ENCODE measurements at places on chromosomes 3 and 15. TPM values are rescaled to one million over a fixed set of nuclear protein-coding genes. Genes with fewer than 3 reads are reported as not detected.

DNA sequence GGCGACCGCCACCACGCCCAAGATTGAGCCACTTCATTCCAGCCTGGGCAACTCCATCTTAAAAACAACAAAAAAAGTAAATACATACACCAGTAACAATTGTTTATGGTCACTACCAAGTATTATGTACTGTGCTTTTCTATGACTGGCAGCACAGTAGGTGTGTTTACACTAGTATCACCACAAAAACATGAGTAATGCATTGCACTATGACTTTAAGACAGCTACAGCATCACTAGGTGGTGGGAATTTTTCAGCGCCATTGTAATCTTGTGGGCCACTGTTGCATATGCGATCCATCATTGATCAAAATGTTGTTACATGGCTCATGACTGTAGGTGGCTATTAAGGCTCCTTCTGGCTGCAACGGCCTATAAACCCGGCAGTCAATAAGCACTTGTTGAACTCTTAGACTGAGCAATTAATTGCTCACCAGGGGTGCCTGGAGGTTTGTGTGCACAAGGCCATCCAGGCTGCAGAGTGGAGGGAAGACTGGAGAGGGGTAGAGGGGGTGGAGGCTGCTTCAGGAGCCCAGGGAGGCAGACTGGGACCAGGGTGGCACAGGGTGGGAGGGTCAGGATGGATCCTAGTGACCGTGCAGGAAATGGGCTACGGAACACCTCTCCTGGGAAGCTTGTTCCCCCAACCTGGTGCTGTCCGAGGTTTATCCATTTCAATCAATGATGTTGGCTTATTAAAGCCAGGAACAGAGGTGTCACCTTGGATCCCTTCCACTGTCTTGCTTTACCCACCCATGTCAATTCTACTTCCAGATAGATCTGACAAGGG is 17.9 kb upstream of the COPG1 start:
- no peak for DNase-seq

DNA sequence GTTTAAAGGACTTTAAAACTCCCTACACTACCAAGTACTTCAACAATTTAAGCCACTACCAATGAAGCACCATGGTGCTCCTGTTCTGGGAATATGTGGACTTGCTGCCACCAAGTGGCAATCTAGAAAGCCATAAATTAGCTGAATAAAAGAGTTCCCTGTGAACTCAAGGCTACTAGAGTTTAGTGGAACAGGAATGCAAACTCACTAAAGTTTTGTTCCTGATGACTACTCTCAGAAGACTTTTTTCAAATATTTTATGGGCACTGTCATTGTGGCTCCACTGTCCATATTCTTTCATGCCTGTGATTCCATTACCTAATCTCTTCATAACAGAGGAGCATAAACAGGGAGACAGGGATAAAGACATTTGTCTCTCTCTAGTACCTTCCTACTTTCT is 63.9 kb downstream of the TMCC1 start:
- no peak for DNase-seq

GRCh38 chr3:60045686-60046085 is 995.9 kb upstream of the CFAP20DC start:
- DNase-seq: no peak

DNA sequence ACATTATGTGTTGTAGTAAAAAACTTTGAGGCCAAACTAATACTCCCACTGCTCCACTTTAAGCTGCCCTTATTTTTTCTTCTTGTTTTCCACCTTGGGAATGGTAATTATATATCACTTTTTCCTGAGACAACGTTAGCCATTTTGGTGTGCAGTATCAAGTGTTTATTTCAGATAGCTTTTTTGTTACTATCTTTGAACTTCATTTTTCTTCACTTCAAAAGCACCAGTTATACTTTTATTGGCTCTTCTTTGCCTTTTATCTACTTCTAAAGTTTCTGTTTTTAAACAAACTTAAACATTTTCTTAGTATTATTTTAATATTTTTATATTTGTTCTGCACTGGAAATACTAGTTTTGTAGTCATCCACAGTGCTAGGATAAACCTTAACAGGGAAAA is 6.5 kb downstream of the TOPAZ1 start:
- no peak for DNase-seq

DNA sequence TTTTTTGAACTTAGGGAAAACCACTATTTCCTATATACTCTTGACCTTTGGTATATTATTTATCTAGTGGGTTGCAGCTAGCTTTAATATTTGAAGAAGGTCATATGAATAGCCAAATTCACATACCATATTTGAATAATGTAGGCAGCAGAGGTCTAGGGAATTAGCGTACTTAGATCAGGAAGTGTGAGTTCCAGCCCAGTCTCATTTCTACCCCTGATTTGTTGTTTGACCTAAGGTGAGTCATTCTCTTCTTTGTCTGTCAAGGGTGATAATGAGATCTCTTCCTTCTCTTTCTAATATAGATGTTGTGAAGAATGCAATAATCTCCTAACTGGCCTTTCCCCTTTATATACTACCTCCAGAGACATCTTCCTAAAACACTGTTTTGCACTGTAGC is 36.6 kb upstream of the ZPLD1 start:
- DNase-seq: no peak

The SPATA12 gene
- not detected for total RNA-seq

The TRH gene
- total RNA-seq: not detected

The ZNF445 gene
- 19.6 TPM for total RNA-seq

The ARIH2 gene
- 75.7 TPM for total RNA-seq
